ENCODE measurements at places on chromosomes 12 and 14.

DNA sequence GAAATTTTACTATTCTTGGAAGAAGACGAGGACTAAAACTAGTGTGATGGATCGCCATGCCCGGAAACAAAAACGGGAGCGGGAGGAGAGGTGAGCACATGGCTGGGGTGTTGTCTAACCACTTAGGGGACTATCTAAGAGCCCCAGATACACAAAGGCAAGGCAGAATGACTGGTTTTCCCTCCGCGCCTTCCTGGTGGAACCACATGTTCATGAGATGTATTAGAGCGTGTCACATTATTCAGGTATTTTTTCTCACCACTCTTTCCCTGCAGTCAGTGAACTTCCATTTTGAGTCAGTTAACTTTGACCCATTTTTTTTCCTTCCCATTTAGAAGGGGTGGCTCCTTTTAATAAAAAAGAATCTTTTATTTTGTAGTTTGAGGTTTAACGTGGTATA is 68.8 kb upstream of the TRAF3 start:
- DNase-seq, result no peak

DNA sequence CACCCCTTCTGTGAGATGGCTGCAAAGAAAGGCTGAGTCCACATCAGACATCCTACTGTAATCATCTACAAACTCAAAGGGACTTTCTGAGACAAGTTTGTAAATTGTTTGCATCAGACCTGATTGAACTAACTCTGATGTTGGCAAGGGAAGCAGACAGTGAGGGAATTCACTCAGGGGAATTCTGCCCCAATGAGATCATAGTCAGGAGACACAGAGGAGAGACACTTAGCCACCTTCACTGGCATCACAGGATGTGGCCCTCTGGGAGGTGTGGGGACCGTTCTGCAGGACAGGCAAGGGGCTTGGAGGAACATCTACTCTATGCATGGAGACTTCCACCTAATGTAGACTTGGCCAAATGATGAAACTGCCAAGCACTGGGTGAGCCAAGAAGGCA is 70.7 kb upstream of the DDX11 start:
- DNase-seq, result no peak

GRCh38 chr12:111494676-111495075 is 89.0 kb downstream of the SH2B3 start:
- DNase-seq, result peak; percentile 34

- no peak for DNase-seq
Measured at GRCh38 chr12:89140602-89141238, 211.6 kb downstream of the DUSP6 start.

- no peak for DNase-seq
Measured at GRCh38 chr12:23540572-23540971, 408.9 kb downstream of the SOX5 start.

DNA sequence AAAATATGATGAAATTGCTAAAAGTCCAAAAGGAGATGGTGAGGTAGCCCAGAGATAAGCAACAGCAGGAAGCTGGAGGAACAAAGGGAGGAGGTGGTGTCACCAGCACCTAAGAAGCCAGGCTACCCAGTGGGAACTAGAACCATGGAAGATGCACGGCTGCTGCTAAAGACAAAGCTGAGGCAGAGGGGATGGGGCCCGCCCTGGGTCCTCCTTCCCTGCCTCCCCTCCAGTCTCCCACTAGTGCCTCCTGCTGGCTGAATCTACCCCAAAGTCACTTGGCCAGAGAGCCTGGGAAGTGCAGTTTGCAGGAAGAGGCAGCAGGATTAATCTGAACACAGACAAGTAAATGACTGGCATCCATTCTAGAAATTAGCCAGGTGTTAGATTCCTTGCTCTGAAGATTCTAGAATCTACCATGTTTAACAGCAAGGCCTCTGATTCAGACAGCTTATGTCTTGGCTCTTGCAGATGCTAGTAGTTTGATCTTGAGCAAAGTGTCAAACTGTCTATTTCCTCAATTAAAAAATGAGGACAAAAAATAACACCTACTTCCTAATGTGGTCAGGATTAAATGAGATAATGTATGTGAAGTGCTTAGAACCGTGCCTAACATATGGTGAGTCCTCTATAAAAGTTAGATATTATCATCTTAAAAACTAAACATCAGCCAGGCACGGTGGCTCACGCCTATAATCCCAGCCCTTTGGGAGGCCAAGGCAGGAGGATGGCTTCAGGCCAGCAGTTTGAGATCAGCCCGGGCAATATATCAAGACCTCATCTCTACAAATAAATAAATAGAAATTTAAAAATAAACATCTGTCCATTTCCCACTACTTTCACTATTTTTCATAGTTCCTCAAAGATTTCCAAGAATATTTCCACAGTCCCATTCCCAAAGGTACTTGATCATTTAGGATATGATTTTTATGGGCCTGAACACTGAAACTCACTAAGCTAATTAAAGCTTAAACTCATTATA is 5.8 kb upstream of the LRP10 start:
- DNase-seq, result peak; percentile 26

- DNase-seq, result no peak
Measured at GRCh38 chr14:101843665-101844064, 82.2 kb downstream of the PPP2R5C start.

DNA sequence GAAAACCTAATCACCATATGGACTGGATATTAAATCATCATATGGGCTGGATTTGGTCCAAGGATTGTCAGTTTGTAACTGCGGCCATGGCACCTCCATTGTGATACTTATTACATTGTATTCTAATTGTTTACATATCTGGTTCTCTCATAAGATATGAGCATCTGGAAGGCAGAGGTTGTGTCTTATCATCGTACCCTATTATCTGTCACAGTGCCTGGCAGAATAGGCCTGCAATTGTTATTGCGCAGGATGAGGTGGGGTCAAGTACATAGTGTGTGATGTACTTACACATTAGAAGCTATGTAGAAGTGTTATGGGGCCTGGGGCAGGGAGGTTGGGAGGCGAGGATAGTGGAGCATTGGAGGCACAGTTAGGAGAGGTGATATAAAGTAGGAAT is 4.7 kb downstream of the IFT43 start:
- DNase-seq, result no peak

- DNase-seq, result no peak
Measured at GRCh38 chr12:45509187-45509586, 220.3 kb upstream of the ARID2 start.

GRCh38 chr14:91021991-91022621 is 38.3 kb downstream of the RPS6KA5 start:
- DNase-seq, result no peak

DNA sequence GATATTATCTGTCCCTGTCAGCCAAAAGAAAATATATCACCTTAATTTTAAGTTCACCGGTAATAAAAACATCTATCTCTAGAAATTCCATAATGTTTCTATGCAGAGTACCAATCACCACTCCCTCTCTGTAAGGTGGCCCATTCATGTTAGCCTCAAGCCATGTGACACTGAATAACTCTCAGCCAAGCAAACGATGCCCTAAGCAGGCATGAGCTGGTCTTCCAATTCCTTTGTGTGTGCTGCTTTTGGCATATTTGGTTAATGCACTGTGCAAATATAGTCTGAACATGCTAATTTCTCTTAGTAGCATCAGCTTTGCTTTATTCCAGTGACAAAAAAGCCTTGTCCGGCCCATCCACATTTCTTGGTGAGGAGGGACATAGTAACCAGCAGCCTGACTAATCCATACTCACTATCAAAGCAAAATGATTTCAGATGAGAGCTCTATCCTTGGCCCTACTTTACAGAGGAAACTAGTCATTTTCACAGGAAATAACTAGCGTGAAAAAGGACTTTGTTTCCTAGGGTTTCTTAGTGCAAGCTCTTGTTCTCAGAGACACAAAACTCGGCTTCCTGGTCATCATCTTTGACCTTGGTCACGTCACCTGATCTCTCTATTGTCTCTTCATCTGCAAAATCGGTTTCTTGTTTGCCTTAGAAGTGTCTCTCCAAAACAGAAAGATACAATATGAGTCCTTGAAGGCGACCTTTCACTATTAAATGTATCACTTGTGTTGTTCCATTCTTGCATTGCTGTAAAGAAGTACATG is 59.2 kb upstream of the RTRAF start:
- no peak for DNase-seq

GRCh38 chr12:65798918-65799317 is 25.4 kb upstream of the HMGA2 start:
- peak; percentile 52 for DNase-seq

DNA sequence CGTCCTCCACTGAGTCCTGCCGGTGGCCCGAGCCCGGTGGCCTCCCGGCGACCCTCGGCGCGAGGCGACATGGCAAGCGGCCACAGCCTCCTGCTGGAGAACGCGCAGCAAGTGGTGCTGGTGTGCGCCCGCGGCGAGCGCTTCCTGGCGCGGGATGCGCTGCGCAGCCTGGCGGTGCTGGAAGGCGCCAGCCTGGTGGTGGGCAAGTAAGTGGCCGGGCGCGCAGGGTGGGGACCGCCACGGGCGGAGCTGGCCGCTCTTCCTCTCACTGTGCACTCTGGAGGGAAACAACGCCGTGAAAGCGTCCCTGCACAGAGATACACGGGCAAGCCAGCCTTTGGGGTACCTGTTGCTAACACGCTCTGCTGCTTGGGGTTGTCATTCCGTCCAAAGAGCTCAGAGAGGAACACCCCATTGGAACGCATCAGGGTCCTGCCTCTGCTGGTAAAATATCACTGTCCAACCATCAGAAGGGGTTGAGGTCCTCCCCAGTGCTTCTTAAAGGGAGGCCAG is at the start of gene AMDHD1:
AMDHD1 (plus strand) TSS at position 2 of the 513 bp plus-strand sequence; CDS start at position 70, 68 bp downstream.
- DNase-seq, result peak; percentile 68

- no peak for DNase-seq
Measured at GRCh38 chr12:115698257-115698656, 579.2 kb downstream of the MED13L start.

DNA sequence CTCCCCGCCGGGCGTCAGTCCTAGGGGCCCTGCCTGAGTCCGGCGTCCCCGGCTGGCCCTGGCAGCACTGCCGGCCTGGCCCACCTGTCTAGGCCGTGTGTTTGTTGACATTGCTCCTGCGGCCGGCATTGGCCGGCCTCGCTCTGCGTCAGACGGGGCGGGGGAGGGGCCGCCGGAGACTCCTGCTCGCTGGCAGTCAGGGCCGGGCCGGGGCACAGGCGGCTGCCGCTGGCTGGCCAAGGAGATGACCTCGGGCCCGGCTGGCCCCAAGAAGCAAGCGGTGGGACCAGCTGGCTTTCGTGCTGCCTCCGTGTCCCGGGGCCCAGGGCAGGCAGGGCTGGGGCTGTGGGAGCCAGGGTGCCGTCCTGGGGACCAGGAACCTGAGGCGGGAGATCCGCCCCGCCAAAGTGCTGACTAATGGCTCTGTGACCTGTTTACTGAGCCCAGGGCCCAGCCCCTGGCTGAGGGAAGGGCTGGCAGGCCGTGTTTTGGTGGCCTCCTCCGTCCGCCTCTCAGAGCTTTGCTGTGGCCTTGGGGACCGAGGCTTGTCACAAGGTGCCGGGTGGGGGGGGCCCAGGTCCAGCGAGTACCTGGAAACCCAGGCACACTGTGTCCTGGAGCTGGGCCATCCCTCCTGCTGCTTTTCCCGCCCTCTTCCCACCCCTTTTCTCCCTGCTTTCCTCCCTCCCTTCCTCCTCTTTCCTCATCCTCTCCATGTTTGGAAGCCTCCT is 1.8 kb downstream of the ULK1 start:
- peak; percentile 84 for DNase-seq

- DNase-seq, result no peak
Measured at GRCh38 chr12:31859232-31859977, 99.8 kb upstream of the RESF1 start.

GRCh38 chr12:14272956-14273912 is 92.2 kb upstream of the ATF7IP start:
- DNase-seq, result no peak

DNA sequence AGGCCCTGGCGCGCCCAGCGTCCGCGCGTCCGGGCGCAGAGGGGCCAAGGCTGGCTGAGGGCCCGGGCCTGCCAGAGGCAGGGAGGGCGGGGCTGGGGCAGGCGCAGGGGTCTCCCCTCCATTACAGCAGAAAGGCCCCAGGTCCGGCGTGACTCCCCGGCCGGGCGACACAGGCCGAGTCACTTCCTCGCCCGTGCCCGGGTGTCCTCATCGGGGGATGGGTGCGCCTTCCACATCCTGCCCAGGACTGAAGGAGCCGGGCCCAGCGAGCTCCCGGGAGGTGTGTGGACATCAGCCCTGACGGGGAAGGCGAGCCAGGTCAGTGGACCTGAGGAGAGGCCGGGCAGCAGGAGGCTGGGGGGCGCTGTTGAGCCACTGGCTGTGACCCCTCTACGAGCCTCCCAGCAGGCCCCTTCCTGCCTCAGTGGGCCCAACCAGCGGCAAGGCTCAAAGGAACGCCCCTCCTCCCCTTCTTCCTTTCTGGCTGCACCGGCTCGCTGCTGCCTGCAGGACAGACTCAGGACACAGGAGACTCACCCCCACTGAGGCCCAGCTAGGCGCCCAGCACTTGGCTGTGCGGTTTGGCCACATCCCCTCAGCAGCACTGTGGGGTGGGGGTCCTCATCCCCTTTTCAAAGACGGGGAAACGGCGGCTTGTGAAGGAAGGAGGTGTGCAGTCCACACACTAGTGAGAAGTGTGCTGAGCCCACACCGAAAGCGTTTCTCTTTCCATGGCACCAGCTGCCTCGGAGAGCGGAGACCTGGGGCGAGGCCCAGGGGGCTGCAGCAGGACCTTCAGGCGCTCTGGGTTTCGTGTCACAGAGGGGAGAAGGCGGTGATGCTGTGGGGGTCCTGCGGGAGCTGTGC is 606 bp downstream of the TNFAIP2 start:
- no peak for DNase-seq

GRCh38 chr12:97813301-97813700 is 350.7 kb downstream of the RMST start:
- DNase-seq, result no peak

GRCh38 chr12:25071366-25071765 is 122.5 kb upstream of the BCAT1 start:
- DNase-seq, result no peak

GRCh38 chr12:46675736-46676135 is 150.1 kb downstream of the SLC38A4 start:
- peak; percentile 80 for DNase-seq

GRCh38 chr14:36512585-36513003 is 7.4 kb downstream of the NKX2-1 start:
- DNase-seq, result no peak

GRCh38 chr12:100521958-100522357 is 48.3 kb downstream of the NR1H4 start:
- DNase-seq, result no peak

- no peak for DNase-seq
Measured at GRCh38 chr14:90620568-90621077, 195.6 kb downstream of the TTC7B start.

GRCh38 chr14:24108336-24108874 is 6.2 kb upstream of the DCAF11 start:
- no peak for DNase-seq

GRCh38 chr14:106875503-106875902 is 1349.1 kb downstream of the TMEM121 start:
- peak; percentile 4 for DNase-seq

DNA sequence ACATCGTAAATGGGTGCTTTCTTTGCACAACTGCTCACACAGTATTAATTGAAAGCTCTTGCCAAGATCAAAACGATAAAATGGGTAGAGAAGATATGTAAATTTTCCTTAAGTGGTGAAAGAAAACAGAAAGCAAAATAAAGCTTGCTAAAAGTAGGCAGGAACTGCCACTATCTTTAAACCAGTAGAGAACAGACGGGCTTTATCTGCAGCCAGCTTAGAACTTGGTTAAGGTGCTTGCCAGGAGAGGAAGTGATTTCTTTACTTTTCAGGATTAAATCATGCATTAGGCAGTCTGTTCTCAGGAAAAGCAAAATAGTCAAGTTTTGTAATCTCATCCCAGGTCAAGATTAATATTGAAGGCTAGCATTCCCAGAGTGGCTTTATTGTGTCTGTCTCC is 56.9 kb upstream of the CCDC175 start:
- DNase-seq, result no peak

GRCh38 chr14:97930166-97930565 is 1133.0 kb downstream of the VRK1 start:
- peak; percentile 99 for DNase-seq
